ENCODE measurements at places on chromosomes 5 and 9.
A peak's percentile ranks its signal among the peaks of the same experiment; 100 is the strongest.

GRCh38 chr5:142065273-142065672 lies 43.3 kb upstream of the NDFIP1 start:
- DNase-seq, result peak; percentile 31

- no peak for DNase-seq
Measured at GRCh38 chr5:10310066-10310779, 2.5 kb upstream of the CMBL start.

GRCh38 chr5:133025804-133026663 lies at the start of gene ZCCHC10:
TSS of gene ZCCHC10 (minus strand) at chr5:133026549. CDS start at chr5:133026537, 12 bp downstream.
- peak; percentile 98 for DNase-seq

DNA sequence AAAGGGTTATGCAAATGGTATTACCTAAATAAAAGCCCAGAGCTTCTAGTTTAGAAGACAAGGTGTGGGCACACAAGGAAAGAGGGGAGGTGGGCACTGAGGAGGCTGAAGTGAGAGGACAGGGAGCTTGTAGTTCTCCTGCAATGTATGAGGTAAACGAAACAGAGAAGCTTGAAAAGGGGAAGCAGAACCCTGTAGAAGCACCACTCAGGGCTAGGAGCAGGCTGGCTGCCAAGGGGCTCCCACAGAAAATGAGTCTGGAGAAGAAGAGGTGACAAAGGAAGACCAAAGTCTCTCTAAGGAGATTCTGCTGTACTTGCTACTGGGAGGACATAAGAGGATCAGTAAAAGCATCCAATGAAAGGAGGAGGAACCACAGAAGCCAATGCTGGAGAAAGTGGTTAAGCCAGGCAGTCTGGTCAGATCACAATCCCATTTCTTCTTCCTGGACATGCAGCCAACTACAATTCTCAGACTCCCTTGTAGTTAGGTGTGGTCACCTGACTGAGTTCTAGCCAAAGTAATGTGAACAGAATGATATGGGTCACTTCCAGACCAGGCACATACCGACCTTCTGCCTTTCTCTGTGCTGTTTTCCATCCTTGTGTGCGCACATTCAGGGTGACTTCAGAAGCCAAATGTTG lies 174.5 kb upstream of the MAP3K1 start:
- peak; percentile 65 for DNase-seq

- no peak for DNase-seq
Measured at GRCh38 chr5:180818677-180819341, 16.2 kb upstream of the MGAT1 start.

DNA sequence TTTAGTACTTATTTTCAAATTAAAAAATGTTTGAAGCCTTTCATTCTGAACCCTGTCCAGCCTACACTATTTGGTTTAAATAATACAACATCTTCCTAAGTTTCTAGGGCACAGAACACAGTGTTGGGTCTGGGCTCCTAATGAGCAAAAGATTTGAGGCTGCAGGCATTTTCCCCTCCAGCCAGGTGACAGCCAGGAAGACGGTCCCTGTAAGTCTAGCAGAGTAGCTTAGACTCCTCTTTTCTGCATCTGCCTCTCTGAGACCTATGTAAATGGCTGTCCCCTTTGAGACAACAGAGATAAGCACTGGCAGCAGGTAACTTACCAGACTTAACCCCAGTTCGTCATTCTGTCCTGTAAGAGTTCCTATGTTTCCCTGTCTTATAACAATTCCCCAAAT lies 141.8 kb downstream of the CDC42SE2 start:
- DNase-seq, result no peak

- DNase-seq, result peak; percentile 81
Measured at GRCh38 chr5:151315998-151316597, 12.5 kb upstream of the SLC36A3 start.

GRCh38 chr9:133276001-133276884 lies 1.2 kb upstream of the ABO start:
- DNase-seq, result no peak

- DNase-seq, result no peak
Measured at GRCh38 chr5:61019642-61020041, 74.6 kb downstream of the NDUFAF2 start.

DNA sequence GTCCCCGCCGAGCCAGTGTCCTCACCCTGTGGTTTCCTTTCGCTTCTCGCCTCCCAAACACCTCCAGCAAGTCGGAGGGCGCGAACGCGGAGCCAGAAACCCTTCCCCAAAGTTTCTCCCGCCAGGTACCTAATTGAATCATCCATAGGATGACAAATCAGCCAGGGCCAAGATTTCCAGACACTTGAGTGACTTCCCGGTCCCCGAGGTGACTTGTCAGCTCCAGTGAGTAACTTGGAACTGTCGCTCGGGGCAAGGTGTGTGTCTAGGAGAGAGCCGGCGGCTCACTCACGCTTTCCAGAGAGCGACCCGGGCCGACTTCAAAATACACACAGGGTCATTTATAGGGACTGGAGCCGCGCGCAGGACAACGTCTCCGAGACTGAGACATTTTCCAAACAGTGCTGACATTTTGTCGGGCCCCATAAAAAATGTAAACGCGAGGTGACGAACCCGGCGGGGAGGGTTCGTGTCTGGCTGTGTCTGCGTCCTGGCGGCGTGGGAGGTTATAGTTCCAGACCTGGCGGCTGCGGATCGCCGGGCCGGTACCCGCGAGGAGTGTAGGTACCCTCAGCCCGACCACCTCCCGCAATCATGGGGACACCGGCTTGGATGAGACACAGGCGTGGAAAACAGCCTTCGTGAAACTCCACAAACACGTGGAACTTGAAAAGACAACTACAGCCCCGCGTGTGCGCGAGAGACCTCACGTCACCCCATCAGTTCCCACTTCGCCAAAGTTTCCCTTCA lies 1.4 kb downstream of the GLIS3 start:
- peak; percentile 57 for DNase-seq

- no peak for DNase-seq
Measured at GRCh38 chr9:96462541-96462940, 12.6 kb downstream of the HABP4 start.

- DNase-seq, result no peak
Measured at GRCh38 chr5:148455185-148455584, 71.4 kb downstream of the FBXO38 start.

GRCh38 chr5:35232124-35232523 lies 1.8 kb upstream of the PRLR start:
- no peak for DNase-seq

- DNase-seq, result peak; percentile 80
Measured at GRCh38 chr5:72611118-72611730, 104.0 kb upstream of the ZNF366 start.

- DNase-seq, result peak; percentile 83
Measured at GRCh38 chr5:135480511-135480910, 28.4 kb upstream of the TIFAB start.

GRCh38 chr5:96973532-96974401 lies 37.9 kb downstream of the LNPEP start:
- DNase-seq, result no peak

DNA sequence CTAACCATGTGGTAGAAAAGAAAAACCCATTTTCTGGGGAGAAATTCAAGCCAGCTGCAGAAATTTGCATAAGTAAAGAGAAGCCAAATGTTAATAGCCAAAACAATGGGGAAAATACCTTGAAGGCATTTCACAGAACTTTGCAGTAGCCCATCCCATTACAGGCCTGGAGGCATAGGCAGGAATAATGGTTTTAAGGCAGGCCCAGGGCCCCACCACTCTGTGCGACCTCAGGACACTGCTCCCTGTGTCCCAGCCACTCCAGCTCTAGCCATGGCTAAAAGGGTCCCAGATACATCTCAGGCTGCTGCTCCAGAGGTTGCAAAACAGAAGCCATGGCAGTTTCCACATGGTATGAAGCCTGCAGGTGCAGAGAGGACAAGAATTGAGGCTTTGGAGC lies 253.3 kb downstream of the CTNND2 start:
- DNase-seq, result no peak

Data from hematopoietic multipotent progenitor cell treated with erythropoietin and hydrocortisone succinate and interleukin-3 and kit ligand, for 4 days (in vitro differentiated cells).